ENCODE measurements at places on chromosomes 6 and 20.

DNA sequence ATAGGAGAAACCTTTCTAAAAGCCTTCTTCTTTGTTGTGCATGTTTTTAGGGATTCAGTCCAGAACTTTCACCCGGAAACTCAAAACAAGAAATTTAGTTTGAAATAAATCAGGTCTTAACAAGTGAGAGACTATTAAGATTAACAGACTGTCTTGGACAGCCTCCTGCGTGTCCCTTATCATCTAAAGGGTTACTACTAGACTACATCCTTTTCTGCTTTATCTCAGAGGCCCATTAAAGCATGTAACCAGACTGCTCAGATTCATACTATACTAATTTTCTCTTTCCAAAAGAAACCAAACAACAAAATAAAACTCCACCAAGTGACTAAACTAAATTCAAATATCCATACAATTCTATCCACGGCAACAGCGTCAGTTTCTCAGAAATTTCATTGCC is 173.8 kb downstream of the GMPR start:
- no peak for DNase-seq

- no peak for DNase-seq
Measured at GRCh38 chr6:164010441-164011103, 596.1 kb downstream of the QKI start.

- no peak for DNase-seq
Measured at GRCh38 chr6:147855803-147856482, 347.5 kb downstream of the SAMD5 start.

DNA sequence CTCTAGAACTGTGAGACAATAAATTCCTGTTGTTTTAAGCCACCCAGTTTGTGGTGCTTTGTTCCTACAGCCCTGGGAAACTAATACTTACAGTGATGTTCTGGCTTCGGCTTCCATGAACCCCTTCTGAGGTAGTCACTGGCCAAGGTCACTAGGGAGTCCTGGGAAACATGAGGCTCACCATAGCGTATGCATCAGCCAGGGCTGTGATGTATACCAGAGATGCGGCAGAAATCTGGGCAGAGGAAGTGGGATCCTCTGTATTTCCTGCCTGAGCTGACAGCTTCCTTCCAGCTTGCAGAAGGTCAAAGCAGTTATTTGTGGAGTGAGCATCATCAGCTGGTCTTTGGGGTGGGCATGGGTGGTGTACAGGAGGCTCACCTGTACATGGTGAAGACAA is 27.9 kb downstream of the KAT14 start:
- DNase-seq = no peak

GRCh38 chr20:18739751-18740166 is 73.8 kb upstream of the SCP2D1 start:
- no peak for DNase-seq

Data from activated CD4-positive, alpha-beta T cell treated with anti-CD3 and anti-CD28 coated beads for 24 hours (primary cell).